Epithelial cell of esophagus (primary cell): ENCODE measurements at places on chromosomes 5 and 9.

- no peak for DNase-seq
Observed at GRCh38 chr9:3836011-3836410, 310.2 kb upstream of the RFX3 start.

- peak; percentile 82 for DNase-seq
Observed at GRCh38 chr5:9348401-9348996, 197.4 kb downstream of the SEMA5A start.

GRCh38 chr5:89686081-89686765 is 723.3 kb downstream of the CETN3 start:
- DNase-seq = no peak

DNA sequence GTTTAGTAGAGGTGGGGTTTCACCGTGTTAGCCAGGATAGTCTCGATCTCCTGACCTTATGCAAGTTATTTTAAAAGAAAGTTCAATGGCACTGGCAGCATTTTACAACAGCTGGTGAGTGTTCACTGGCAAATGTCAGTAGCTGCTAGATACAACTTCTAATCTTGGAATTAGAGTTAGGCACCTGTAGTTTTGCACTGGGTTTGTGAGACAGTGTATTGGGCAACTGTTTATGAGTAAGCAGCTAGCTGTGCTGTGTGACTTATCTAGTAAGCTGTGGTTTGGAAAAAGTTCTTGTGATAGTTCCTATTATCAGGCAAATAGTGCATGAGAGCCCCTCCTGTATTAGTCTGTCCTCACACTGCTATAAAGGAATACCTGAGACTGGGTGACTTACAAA is 61.5 kb downstream of the UBE2QL1 start:
- peak; percentile 22 for DNase-seq

DNA sequence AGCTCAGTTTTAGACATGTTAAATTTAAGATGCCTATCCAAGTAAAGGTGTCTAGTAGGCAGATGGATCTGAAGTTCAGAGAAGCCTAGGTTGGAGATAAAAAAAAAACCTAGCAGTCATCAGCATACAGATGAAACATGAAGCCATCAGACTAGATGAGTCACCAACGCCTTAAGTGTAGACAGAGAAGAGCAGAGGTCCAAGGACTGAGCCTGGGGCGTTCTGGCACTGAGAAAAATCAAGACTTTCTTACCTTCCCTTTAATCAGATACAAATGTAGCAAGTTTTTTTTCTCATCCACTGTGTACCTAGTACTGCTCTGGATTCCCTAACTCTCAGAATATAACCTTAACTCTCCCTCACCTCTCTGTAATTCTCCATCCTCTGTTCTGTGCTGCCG is 97.3 kb downstream of the SIL1 start:
- DNase-seq = peak; percentile 80

DNA sequence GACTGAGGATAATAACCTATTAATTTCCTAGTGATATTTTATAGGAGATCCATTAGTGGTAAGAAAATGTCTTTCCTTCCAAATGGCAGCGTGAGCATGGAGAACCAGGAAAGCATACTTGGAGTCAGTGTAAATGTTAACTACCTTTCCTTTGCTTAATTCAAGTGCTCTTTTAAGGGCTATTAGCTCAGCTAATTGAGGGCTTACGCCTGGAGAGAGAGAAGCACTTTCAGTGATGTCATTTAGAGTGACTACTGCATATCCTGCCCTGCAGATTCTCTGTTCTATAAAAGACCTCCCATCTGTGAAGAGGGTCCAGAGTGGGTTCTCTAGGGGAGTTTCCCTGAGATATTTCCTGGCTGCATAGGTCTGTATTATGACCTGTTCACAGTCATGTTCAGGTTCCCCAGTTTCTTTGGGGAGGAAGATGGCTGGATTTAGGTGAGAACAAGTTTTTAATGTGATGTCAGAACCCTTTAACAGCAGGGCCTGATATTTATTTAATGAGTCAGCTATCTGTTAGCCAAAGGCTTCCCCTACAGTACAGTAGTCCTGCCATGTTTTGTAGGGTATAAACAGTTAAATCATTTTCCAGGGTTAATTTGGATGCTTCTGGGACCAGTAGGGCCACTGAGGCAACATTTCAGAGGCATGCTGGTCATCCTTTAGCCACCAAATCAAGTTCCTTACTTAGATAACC is 89.6 kb downstream of the TRIM36 start:
- DNase-seq = no peak
